Fibroblast of skin of back (primary cell): ENCODE measurements at places on chromosomes 7 and 10.
A peak's percentile ranks its signal among the peaks of the same experiment; 100 is the strongest.

DNA sequence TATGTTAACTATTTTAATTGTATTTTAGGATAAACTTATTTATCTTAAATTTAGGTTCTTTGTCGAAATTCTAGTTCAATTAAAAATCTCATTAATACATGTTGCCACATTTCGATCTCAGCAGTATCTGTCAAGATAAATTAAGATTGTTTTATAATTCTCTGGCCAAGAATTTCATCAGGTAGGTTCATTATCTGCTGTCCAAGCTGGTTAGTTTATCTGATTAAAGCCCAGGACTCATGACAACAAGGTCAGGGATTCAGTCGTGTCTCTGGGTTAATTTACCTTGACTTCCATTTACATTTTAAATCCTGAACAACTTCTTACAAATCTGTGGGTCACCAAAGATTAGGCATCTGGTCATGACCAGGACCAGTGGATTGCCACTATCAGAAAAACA, 7.6 kb downstream of the STEAP4 start:
- no peak for DNase-seq

- DNase-seq = peak; percentile 43
Observed at GRCh38 chr7:45000093-45001032, at the start of gene CCM2. TSS of gene CCM2 (plus strand) at chr7:45000201. CDS start at chr7:45000334, 133 bp downstream.

DNA sequence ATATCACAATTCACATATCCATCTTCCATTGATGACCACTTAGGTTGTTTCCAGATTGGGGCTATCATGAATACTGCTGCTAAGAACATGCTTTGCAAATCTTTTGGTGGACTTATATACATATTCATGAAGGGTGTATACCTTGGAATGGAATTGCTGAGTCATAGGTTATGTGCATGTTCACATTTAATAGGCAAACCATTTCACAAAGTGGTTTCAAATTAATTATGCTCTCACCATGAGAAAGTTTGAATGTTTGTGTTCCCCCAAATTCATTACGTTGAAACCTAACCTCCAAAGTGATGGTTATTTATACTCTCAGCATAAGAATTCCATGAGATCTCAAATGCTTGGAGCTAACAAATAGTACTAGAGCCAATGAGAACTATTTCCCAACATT, 86.4 kb downstream of the VPS41 start:
- no peak for DNase-seq

GRCh38 chr7:116258734-116259133, 48.4 kb downstream of the TES start:
- DNase-seq = peak; percentile 73

DNA sequence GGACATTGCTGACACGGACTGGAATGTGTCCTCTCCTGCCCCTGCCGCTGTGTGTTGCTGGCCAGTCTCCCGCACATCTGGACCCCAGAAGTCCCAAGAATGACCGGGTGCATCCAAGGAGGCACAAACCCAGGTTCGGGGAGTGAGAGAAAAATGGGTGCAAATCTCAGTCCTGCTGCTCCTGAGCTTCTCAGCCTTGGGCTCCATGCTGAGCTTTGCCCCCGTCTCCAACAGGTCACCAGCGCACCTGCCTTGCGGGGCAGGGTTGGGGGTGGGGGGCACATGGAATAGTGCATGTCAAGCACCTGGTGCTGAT, 6.0 kb upstream of the NANOS1 start:
- no peak for DNase-seq

- DNase-seq = no peak
Observed at GRCh38 chr10:62640411-62640810, 164.1 kb upstream of the ADO start.

GRCh38 chr10:31929261-31930022, 811 bp upstream of the ARHGAP12 start:
- peak; percentile 38 for DNase-seq

DNA sequence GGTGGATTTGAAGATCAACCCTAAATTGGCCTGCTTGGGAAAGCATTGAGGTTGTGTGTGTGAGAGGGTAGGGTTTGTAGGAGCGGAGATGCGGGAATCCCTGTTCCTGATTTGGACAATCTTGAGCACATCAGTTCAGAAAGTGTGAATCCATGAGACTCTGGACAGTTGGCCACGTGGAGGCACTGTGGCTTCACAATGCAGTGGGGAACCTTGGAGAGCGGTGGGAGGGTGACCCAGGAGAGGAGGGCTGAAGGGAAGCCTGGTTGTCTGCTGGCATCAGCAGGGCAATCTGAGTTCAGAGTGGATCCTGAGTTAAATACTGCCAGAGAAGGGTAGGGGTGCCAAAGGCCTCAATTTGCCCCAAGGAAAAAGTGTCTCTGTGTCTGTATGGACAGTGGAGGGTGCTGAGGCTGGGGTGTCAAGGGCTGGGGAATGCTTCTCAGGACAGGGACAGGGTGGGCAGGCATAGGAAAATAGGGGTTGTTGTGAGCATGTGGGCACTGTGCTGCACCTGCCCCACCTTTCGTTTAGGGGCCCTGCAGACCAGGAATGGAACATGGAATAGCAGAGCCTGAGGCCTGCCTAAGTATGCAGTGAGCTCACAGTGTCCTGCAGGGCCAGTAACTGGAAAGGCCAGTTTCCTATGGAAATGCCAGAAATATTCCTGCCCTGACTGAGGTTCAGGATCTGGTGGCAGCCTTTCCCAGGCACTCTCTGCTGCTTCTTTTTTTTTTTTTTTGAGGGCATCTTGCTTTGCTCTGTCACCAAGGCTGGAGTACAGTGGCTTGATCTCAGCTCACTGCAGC, 162.9 kb upstream of the PRSS58 start:
- DNase-seq = peak; percentile 59

GRCh38 chr10:26334932-26335573, 103.1 kb upstream of the APBB1IP start:
- DNase-seq = peak; percentile 21

DNA sequence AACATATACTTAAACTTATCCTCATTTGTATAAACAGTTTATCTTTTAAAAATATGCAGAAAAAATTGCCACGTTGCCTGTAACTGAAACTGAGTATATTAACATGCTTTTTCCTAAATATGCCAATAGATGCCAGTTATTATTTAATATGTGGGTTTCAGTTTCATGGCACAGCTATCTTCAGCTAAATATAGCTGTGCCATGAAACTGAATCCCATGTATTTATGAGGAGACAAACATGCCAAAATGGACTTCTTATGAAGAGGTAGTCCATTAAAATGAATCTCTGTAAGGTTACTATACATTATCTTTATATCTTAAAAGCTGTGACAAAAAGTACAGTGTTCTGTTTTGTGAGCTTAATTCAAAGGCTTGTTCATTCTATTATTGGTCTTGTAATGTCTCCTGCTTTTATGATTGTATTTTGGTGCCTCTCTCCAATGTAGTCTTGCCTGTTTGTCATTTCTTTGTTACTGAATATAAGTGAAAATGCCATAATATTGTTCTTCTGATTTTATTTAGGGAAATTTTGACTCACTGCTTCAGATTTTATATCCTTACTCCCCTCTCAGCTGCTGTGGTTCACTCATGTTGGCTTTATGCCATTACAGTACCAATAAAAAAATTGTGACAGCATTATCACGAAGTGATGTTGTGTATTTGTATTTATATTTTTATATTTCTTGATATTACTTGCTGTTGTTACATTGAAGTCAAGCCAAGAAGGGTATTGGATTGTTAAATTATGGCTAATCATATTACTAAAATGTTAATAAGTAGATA, 34.3 kb upstream of the CACNA2D1 start:
- no peak for DNase-seq

DNA sequence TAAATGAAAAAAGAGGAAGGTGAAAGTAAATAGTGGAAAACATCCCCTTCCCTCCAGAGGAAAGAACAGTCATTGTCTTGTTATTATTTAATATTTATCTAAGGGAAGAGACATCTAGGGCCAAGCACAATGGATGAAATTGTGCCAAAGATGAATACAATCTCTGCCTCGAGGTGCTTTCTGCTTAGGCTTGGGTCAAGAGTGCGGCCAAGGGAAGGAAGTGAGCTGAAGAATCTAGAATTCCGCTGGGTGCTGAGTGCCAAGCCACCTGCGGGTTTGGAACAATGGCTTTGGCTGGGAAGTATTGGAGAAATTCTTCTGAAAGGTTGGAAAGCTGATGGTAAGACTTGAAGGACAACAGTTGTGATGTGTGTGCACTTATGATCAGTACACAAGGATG, 531.3 kb upstream of the FZD8 start:
- no peak for DNase-seq

- no peak for DNase-seq
Observed at GRCh38 chr7:44193011-44193802, 4.0 kb upstream of the GCK start.

- no peak for DNase-seq
Observed at GRCh38 chr7:30932562-30932961, 20.9 kb downstream of the AQP1 start.

DNA sequence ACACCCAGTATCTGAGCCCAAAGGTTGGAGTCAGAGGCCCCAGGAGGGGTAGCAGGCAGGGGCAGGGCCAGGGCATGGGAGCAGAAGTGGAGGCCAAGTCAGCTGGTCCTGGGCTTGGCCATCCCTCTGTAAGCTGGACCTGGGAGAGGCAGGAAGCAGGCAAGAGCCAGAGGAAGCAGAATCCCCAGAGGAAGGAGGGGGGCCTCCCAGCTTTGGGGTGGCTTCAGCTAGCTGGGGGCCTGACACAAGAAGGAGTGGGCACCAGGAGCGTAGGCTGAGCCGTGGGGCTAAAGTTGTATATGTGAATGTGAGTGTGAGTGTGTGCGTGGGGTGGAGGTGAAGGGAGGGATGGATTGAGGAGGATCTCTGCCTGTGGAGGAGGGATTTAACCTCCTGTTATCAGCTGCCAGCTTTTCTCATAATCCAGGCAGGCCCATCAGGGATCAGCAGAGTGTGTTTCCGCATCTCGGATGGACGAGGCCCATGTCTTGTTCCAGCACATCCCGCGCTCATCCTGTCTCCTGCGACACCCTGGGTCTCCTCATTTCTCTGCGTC, 54.0 kb downstream of the NEURL1 start:
- no peak for DNase-seq

DNA sequence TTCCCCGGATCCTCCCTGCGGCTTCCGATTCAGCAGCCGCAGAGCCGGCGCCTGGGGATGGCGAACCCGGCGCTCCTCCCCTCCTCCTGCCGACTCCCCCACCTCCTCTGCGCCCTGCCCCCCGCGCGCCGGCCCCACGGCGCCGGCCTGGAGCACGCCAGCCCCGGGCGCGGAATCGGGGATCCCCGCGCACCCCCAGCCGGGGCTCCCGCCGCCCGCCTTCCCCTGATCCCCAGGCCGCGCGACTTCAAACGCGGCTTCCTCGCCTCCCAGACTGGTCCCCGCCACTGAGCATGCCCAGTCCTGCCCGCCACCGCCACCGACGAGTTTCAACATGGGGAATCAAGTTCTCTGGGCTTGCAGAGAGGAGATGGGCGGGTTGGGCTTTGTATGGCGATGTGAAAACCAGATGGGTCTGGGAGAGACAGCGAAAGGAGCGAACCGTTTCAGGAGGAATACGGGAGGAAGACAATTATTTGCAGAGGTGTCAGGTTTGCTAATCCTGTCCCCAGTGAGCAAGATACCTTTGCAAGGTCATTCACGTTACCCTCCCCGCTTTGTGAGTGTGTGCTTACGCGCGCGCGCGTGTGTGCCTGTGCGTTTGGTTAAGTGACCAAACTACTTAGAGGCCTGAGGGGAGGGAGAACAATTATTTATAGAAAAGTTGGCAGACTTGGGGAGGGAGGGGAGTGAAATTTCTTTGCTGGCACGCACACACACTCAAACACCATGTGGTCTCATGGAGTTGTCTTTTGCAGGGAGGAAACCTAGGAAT, at the start of gene PANK1:
PANK1 (minus strand) TSS at position 276 of the 775 bp plus-strand sequence. CDS start 351 bp downstream, outside the sequence.
- DNase-seq = peak; percentile 78

DNA sequence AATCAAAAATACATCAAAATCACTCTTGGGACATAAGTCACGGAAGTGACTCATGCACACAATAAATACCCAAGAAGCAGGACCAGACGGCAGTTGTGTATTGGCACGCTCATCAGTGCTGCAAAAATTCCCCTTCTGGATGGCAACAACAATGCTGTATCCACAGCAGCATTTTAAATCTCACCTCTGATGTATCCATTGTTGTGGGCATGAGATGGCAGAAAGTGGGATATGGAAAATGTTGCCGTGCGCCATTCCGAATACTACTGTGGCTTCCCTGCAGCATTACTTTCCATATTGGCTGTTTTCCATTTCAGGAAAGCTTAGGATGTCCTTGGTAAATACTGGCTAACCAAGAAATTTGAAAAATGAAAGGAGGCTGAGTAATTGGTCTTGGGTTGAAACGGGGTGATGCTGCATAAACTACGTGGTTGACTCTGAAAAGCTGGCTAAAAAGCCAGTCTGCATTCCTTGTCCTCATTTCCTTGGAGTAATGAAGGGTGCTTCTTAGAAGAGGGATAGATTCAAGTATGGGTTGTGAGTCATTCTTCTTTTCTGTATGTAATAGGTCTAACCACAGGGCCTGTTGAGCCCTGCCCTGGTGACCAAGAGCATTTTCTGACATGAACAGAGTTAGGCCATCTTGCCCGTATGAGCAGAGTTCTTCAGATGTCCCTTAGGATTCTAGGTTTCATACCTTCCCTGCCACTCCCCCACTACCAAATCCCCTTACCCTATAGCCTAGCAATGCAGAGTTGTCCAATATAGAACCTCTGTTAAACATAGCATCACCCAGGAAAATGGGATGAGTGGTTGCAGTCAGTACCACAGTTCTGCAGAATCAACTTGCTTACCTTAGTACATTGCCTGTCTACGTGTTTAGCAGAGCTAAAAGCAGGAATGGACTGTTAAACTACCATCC, 36.3 kb upstream of the TOMM7 start:
- peak; percentile 98 for DNase-seq

DNA sequence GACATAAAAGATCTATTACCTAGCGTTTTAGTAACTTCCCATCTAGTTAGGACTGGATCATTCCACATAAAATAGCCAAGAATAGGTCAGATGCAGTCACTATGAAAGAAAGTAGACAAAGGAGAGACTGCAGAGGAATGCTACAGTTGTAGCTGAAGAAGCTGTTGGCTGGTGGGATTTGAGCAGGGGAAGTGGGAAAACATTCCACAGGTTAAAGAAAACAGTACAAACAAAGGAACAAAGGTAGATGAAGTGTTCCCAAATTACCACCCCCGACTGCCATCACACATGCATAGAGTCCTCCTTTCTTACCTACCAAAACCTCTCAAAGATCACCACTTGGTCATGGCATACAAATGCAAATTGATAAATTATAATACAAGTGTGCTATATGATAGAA, 41.8 kb downstream of the DLD start:
- no peak for DNase-seq

DNA sequence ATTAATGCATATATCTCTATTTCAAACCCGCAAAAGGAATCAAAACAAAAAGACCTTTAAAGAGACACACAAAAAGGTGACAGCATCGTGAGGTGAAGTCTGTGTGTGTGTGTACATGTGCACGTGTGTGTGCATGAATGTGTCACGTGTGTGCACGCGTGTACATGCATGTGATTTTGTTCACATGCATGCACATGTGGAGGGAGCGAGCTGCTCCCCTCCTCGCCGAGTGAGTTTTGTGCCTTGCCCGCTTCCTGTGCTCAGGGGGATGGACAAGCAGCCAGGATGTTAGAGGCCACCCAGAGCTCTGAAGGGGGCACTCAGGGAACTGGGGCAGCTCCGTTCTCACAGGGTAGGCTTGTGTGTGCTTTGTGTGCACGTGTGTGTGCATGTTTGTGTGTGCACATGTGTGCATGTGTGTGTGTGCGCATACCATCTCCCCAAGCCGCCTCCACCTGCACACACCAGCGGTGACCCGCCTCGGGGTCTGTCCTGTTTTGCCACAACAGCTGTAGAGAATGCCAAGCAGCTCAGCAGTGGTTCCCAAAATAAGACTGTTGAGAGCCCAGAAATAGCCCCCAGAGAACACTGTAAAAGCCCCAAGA, 191.2 kb downstream of the PTPRN2 start:
- no peak for DNase-seq

- DNase-seq = peak; percentile 32
Observed at GRCh38 chr10:91296471-91296870, 76.0 kb downstream of the PCGF5 start.

GRCh38 chr7:12158334-12159060, 52.6 kb upstream of the TMEM106B start:
- peak; percentile 10 for DNase-seq
